T follicular helper cell (primary cell): ENCODE measurements at places on chromosomes 1 and 21.

DNA sequence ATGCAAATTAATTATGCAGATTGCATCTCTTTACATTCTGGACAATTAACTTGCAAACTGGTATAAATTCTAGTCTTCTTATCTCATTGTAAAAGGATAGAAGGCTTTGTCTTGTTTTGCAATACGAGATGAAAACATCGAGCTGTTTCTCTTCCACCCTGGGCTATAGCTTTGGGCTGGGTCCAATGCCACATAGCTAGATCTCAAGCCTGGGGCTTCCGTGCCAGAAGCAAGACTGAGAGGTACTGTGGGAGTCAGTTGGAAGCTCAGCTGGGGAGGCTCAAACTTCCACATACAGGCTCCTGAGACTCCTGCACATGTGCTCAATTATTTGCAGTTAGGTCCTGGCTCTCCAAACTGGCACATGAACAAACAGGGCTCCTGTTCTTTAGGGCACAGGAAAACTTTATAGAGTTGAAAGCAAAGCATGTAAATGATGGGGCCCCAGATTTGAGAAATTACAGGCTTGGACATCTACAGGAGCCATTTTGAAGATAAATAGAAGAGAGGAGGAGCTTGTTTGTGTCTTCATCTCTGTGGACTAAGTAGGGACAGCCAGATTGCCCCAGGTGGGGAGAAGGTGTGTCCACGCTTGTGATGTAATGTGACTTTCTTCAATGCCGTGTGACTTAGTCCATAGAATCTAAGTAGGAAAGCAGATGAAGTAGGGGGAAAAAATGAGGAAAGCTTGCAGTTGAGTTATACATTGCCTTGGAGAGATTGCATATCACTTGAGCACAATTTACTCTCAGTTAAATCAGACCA lies 65.9 kb upstream of the SIPA1L2 start:
- DNase-seq, result no peak

GRCh38 chr1:165501970-165502348 lies 41.8 kb upstream of the LRRC52 start:
- no peak for DNase-seq

GRCh38 chr1:102550729-102551384 lies 554.1 kb upstream of the OLFM3 start:
- no peak for DNase-seq

GRCh38 chr21:23732776-23733175 lies 1874.5 kb downstream of the MRPL39 start:
- no peak for DNase-seq

DNA sequence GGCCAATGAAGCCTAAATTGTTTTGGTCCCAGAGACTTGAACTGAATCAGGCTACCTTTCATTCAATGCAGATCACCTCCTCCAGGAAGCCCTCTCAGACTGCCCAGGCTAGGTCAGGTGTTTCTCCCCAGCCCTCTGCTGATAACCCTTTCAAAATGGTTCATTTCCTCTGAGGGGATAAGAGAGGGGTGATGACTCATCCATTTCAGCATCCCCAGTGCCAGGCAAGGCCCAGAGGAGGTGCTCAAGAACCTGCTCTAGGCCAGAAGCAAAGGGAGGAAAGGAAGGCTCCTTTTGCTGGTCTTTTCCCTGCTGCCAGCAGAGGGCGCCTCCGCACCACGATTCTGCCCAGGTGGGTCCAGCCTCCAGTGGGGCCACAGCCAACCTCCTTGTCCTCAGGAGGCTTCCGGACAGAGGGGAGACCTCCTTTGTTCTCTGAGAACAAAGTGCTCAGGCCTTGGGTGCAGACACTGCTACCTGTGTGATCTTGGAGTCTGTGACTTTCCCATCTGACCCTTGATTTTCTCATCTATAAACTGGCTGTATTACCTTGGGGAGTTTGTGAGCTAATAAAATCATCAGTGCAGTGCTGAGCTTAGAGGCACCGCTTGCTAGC lies 45.3 kb upstream of the ARHGEF10L start:
- peak; percentile 10 for DNase-seq

GRCh38 chr1:22431965-22432364 lies 19.7 kb upstream of the ZBTB40 start:
- no peak for DNase-seq

- DNase-seq, result no peak
Observed at GRCh38 chr1:193062698-193063463, 3.5 kb downstream of the RO60 start.

DNA sequence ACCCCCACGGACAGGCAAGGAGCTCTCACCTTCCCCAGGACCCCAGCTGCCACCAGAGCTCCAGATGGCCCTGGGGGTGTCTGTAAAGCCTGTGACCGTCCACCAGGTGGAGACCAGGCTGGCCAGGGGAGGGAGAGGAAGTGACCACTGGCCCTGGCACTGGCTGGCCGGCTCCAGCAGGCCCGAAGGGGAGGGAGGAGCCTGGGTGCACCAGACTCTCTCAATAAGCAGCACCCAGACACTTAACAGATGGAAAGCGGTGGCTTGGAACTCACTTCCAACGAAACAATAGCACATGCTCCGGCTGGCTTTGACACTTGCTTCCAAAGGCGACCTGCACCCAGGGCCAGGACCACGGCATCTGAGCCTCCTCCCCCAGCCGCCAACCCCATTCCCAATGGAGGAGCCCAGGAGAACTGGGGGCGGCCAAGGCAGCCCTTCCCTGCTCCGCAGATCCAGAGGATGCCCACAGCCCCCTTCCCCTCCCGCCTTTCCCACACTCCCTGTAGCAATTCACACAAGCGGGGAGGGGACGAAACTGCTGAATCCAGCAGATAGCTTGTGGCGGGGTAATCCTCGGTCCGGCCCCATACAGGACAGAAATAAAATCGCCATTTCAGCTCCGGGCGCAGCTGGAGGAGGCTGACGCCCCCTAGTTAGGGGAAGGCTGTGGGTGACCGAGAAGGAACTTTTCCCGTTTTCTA lies 742 bp upstream of the PDE9A start:
- no peak for DNase-seq
